ENCODE measurements at places on chromosomes 1 and 21.

GRCh38 chr1:21782868-21783678 is at the start of gene USP48:
TSS of gene USP48 (minus strand) at chr1:21783149. CDS start at chr1:21782957, 192 bp downstream.
- DNase-seq, result peak; percentile 94

DNA sequence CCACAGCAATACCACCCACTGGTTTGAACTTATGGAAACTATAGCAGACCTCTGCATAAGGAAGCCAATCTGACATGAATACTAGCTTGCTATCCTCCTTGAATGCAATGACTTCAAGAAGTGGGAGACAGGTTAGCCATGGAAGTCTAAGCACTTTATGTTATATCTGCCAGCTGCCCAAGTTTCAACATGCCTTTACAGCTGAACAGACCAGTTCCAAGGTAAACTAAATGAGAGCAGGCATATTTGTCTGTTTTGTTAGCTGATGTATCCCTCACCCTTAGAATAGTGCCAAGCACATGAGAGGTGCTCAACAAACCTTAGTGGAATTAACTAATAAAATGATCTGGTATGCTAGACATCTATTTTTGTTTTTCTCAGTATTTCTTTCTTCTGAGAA is 65.1 kb downstream of the ALG14 start:
- no peak for DNase-seq

DNA sequence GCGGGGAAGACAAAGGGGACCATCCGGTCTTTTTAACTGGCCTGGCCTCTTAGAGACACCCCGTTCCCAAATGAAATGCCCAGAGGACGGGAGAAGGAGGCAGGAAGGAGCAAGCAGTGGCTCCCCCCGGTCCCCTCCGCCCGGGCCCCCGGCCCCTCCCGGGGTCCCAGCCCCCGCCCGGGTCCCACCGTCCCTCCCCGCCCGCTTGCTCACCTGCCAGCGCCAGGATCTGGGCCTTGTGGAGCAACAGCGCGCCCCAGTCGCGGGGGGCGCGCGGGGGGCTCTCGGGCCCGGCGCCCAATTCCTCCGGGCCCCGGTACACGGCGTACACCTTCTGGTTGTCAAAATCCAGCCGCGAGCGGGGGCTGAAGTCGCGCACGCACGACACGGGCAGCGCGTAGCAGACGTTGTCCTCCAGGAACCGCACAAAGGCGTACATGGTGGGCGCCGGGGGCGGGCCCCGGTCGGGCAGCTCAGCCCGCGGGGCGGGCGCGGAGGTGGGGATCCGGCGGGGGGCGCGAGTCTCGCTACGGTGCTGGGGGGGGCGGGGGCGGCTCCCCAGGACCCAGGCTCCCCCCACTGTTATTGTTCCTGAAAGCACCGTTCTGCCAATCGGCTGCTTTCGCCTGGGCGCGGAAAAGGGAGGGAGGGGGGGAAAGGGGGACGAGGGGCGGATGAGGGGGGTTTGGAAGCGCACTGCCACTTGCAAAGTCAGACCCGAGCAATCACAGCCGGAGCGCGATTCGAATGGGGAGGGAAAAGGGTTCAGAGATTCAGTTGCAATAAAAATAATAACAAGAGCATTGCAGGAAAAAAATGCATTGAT is at the start of gene BEND5:
TSS of gene BEND5 (minus strand) at position 499 of the 826 bp plus-strand sequence. CDS start at position 439, 60 bp downstream.
- peak; percentile 30 for DNase-seq

DNA sequence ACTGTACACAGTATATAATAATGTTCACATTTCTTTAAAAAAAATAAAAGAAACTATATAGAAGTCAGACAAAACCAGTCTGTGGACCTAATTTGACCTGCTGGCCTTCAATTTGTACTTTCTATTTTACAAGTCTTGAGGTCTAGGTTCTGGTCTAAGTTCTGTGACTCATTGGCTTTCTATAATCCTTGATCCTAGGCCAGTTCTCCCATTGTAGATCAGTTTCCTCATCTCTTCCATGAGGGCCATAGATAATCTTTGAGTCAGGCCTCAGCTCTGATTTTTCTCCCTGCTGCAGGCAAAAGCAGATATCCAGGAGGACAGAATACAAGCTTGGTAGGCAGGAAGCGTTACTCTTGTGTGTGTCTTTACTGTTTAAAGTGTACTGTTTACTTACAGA is 603.7 kb upstream of the CAMK1G start:
- no peak for DNase-seq

DNA sequence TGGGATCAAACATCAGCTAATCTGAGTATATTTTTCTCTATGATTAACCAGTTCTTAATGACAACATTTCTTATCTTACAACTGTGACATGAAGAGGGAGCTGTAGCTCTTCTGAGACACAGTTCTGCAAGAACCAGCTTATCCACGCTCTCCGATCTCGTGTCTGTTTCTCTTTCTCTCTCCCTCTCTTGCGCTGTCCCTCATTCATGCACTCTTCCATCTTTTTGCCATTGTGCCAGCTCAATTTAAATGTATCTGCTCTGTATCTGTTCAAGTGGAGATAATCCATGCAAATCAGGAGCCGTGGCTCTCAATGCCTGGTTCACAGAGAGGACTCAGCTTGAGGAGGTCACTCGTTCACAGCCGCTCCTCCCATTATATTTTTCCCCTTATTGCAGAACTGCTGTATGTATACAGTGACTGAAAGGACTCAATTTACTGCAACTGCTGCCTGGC is 494.7 kb upstream of the ADGRL2 start:
- DNase-seq, result no peak

DNA sequence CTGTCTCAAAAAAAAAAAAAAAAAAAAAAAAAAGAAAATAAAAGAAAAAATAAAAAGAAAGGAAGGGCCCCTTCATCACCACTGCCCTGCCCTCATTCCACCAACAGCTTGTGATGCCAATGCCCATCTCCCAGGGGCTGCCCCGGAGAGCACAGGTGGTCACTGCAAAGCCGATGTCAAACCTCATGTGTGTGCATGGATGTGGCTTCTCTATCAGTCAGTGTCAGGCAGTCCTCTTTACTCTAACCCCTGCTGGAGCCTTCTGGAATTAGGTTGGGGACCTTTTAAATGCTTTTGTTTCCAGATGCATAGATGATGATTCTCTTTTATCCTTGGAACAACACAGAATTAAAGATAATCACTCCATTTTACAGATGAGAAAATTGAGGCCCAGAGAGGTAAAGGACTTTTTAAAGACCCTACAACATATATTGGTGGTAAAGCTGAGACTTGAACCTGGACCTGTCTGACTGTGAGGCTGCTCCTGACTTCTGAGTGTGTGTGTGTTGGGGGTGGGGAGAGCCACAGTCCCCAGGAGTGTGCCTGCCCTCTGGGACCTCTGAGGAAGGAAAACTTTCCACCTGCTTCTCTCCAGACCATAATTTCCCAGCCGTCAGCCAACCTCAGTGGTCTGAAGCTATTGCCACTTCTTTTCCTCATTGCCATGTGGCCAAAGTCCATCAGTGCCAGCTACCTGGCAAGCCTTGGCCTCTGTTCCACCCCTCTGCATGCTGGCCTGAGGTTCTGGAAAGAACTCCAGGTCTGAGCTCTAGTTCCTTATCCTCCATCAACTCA is 3.0 kb upstream of the TMEM54 start:
- DNase-seq, result no peak

- DNase-seq, result no peak
These were observed 109.6 kb upstream of the NGF start for GRCh38 chr1:115447672-115448071.

DNA sequence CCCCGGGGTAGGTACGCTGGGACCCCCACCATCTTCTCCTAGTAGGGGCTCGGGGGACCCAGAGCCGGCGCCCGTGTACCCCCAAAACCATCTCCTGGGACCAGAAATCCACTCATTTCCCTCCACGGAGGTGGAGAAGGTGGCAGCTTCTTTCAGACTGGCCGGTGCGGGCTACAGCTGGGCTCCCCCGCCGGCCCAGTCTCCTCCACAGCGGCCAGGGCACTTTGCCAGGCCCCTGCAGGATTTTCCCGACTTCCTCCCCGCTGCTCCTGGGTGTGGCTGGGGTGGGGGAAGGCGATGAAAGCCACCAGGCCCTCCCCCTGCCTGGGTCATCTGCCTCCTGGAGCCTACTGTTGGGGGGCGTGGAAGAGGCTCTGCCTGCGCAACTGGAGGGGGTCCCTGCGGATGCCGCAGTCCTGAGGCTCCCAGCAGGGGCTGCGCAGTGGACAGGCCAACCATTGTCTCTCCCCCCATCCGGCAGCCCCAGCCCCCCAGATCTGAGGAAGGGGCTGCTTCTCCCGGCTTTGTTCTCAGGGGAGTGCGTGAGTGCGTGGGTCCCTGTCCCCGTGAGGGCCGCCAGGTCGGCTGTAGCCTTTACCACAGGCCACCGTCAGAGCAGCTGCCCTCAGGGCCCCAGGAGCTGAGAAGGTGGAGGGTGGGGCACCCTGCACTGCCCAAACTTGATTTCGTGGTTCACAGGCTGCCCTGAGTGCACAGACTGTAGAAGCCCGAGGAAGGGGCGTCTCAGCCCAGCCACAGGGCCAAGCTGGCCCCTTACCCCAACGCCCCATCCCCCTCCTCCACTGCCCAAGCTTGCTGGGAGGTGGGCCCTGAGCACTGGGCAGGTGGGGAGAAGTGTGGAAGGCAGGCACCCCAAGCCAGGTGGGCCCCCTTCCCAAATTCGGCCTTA is 1.3 kb downstream of the AGRN start:
- no peak for DNase-seq

GRCh38 chr1:40004857-40005256 is 35.7 kb upstream of the CAP1 start:
- DNase-seq, result no peak

GRCh38 chr1:171434717-171435346 is 50.5 kb upstream of the PRRC2C start:
- DNase-seq, result no peak

GRCh38 chr1:211646566-211646965 is 28.9 kb downstream of the NEK2 start:
- no peak for DNase-seq

- DNase-seq, result no peak
These were observed 11.1 kb upstream of the KCNE1 start for GRCh38 chr21:34523019-34523555.

DNA sequence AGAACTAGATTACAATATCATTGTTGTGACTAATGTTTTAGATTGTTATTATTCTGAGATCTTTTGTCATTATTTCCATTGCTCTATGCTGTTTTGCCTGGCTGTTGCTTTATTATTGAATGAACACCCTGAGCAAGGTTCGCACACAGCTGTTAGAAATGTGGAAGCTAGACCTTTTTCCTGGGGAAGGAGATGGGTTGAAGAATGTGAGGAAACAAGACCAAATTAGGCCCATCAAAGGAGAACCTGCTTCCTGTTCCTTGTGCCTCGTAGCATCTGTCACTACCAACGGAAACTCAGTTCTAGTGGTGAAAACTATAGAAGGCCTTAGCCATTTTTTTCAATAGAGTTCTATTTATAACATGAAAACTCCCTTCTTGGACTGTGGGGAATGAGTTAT is 68.7 kb downstream of the RGL1 start:
- DNase-seq, result no peak

DNA sequence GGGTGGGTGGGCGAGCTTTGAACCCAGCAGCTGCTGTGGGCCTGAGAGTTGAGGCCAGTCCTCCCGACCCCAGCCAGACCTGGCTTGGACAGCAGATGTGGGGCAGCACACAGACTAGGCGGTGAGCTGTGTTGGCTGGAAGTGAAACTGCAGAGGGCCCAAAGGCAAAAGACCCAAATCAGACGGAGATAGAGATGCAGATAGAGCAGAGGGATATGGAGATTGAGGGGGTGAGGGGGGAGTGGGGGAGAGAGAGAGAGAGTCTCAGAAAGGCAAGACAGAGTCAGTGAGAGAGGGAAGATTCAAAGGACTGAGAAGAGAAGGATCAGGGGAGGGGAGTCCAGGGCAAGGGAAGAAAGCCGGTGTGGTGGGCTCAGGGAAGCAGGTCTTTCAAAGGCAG is 17.0 kb upstream of the POU3F1 start:
- no peak for DNase-seq

DNA sequence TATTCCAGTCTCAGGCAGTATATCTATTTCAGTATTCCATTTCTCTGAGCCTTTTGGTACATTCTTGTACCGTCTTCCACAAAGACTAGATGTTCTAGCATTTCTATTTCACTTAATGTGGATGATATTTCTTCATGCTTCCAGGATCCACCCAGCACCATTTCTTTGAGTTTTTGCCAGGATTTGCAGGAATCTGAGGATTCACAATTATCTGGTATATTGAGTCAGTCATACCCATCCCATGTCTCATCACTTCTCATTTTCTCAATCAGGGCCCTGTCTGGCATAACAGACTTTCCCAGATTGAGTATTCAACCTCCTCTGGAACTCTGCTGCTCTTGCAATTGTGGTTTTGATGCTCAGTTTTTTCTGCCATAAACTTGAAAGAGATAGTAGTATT is 20.9 kb upstream of the COL11A1 start:
- DNase-seq, result no peak

DNA sequence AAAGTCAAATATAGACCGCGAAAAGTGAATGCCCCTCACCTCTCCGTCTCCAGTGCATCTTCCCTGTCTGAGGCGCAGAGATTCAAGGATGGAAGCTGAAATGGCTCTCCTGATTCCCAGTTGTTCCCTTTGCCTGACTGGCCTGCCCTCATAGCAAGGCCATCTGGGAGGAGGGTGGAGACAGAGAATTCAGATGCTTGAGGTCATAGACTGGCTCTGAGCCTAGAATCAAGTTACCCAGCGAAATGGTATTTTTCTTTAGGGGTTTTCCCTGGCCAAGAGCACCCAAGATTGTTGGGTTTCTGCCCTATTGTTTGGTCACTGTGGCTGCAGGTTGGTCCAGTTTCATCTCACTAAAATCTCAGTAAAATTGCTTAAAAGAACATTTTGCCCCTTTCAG is 7.2 kb downstream of the METTL13 start:
- DNase-seq, result no peak

DNA sequence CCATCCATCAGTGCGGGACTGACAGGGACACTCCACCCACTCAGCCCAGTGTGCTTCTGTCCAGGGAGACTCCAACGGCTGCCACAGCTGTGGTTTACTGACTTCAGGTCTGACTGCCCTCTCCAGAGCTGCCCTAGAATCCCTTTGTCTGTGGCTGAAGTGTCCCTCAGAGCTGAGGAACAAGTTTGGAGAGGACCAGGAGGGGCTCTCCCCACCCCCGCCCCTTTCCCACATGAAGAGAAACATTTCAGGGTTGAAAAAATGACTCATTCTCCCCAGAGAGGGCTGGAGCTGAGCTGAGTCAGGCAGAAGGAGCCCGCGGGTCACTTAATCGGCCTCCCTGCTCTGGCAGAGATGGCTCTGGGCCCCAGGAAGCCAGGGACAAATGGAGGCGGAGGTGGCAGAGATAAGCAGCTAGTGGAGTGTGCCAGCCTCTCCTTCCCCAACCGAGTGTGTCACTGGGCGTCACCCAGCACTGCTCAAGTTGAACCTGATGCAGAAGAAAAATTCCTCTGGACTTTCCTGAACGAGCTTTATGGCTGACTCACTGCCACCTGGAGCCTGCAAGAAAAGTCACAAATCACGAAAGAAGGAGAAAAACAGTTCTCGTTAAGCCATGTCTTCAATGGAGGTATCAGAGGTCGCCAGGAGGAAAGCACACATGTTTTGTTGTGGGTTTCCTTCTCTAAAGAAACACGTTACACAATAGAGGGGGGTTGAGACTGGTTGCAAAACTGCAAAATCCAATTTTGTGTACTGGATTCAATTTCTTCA is 34.3 kb upstream of the ECE1 start:
- peak; percentile 46 for DNase-seq

Measured in stimulated activated CD8-positive, alpha-beta memory T cell treated with anti-CD3 and anti-CD28 coated beads, Interleukin-12 subunit alpha, Interleukin-12 subunit beta, amount 100 ng/mL, for 1 hour (primary cell).